ENCODE measurements at places on chromosomes 3 and 15. TPM values are rescaled to one million over a fixed set of nuclear protein-coding genes. Genes with fewer than 3 reads are reported as not detected.

GRCh38 chr3:69433121-69433968 lies 47.5 kb upstream of the FRMD4B start:
- no peak overlapping the region for H3K4me3 ChIP-seq
- H3K36me3 ChIP-seq, result no peaks in the 10 kb centered on the region
- H3K27ac ChIP-seq, result no peak overlapping the region

LRRC2 gene
- polyA plus RNA-seq, result not detected

DNA sequence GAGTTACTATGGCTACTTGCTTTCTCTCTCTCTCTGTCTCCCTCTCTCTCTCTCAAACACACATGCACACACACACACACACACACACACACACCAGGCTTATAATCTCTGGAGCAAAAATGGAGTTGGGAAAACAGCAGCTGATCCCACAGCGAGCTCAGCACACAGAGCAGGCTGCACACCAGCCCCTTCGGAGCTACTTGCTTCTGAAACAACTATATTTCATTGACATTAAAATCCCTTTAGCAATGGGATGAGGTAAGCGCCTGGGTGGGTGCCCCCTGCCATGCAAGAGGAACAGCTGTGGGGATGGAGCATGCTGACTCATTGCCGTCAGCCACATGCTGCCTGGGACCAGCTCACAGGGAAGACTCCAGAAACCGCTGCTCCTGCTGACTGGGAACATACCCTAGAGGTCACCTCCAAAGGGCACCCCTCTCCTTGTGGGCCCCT lies 45.7 kb downstream of the B3GNT5 start:
- H3K27me3 ChIP-seq, result no peaks in the 10 kb centered on the region
- no peak overlapping the region for H3K4me3 ChIP-seq
- no peaks in the 10 kb centered on the region for H3K4me1 ChIP-seq
- H3K36me3 ChIP-seq, result no peaks in the 10 kb centered on the region

GRCh38 chr3:178518660-178519396 lies 17.4 kb upstream of the KCNMB2 start:
- no peaks in the 10 kb centered on the region for H3K4me1 ChIP-seq
- no peaks in the 10 kb centered on the region for H3K36me3 ChIP-seq
- no peak overlapping the region for H3K4me3 ChIP-seq
- no peaks in the 10 kb centered on the region for H3K27me3 ChIP-seq
- no peak for DNase-seq

DNA sequence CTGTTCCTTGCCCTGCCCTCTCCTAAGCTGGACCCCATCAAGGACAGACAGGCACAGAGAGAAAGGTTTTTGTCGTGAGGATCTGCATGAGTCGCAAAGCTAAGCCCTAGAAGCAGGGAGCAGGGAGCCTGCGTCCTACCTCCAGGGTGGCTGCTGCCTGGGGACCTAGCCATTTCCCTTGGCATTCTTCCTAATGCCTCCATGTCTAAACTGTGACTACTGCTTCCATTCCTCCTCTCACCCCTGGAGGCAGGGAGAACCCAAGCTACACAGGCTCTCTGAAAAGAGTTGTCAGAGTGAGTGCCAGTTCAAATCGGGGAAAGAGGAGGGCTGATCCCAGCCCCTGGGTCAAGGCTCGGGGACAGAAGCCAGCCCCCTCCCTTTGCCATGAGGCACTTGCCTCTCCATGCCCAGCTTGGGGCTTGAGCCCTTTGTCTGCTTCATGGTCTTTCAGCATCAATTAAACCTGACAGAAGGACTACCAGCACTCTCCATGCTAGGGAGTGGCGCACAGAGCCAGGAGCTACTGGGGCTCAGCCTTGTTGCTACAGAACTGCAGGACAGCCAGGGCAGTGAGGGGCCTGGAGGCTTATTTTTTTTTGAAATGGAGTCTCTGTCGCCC lies 2.4 kb downstream of the GCHFR start:
- H3K27me3 ChIP-seq, result no peaks in the 10 kb centered on the region
- no peak for DNase-seq

- no peaks in the 10 kb centered on the region for H3K4me1 ChIP-seq
- no peak overlapping the region for H3K4me3 ChIP-seq
- DNase-seq, result no peak
- no peaks in the 10 kb centered on the region for H3K36me3 ChIP-seq
- no peak overlapping the region for H3K27ac ChIP-seq
Observed at GRCh38 chr3:187811585-187812250, 66.5 kb upstream of the BCL6 start.

STAB1 gene
- polyA plus RNA-seq, result not detected
